ENCODE measurements at places on chromosomes 5 and 9. TPM values are rescaled to one million over a fixed set of nuclear protein-coding genes. Genes with fewer than 3 reads are reported as not detected.

TMEM167A gene
- total RNA-seq: 42.4 TPM

IFNA21 gene
- not detected for total RNA-seq

DNA sequence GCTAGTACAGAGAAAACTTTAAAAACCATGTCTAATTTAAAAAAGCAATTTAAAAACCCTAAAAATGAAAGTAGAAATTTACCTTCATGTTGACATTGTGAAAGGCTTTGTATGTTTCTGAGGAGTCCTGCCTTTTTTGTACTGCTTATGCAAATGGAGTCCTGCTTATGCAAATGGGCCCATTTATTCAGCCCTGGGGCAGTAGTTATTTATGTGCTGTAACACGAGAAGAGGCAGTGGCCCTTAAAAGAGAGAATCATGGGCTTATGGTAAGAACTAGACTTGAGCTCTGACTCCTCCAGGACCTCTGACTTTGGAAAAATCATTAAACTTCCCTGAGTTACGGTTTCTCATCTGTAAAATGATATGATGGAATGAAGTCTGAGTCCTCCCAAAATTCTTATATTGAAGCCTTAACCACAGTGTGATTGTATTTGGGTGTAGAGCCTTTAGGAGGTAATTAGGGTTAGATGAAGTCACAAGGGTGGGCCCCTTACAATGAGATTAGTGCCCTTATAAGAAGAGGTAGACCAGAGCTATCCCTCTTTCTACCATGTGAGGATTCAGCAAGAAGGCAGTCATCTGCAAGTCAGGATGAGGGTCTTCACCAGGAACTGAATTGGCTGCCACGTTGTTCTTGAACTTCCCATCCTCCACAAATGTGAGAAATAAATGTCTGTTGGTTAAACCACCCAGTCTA is 447.8 kb upstream of the CD180 start:
- DNase-seq: no peak
- H3K36me3 ChIP-seq: no peaks in the 10 kb centered on the region
- H3K4me3 ChIP-seq: no peak overlapping the region

DNA sequence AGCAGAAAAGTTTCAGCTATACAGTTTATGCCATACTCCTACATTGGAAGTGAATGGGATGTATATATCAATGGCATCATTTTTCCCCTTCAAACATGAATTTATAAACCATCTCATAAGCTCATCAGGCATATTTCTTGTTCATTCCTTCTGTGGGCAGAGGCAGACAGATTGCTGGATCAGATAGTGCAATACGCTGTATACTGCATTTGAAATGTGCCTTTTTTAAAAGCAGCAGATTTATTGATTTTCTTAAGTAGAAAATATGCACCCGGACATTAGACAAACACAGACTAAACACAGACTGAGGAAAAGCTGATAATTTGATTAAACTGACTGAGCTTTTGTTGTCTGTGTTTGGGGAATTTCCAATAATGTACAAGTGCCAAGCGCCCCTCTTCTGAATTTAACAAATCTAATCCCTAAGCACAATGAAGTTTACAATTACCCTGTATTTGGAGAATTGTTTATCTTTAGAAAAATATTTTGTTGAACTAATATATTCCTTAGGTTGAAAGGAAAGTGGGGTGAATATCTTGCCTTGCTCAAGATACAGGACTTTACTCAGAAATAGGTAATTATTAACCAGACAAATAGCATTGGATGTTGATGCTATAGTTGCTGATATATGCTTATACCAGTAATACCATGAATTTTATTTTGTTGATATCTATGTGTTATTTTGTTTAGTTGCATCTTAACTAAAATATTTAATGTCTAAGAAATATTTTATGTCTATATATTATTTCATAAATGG is 566.6 kb upstream of the MEF2C start:
- H3K27ac ChIP-seq: no peak overlapping the region
- H3K4me1 ChIP-seq: no peaks in the 10 kb centered on the region
- no peak for DNase-seq
- H3K36me3 ChIP-seq: no peaks in the 10 kb centered on the region

DNA sequence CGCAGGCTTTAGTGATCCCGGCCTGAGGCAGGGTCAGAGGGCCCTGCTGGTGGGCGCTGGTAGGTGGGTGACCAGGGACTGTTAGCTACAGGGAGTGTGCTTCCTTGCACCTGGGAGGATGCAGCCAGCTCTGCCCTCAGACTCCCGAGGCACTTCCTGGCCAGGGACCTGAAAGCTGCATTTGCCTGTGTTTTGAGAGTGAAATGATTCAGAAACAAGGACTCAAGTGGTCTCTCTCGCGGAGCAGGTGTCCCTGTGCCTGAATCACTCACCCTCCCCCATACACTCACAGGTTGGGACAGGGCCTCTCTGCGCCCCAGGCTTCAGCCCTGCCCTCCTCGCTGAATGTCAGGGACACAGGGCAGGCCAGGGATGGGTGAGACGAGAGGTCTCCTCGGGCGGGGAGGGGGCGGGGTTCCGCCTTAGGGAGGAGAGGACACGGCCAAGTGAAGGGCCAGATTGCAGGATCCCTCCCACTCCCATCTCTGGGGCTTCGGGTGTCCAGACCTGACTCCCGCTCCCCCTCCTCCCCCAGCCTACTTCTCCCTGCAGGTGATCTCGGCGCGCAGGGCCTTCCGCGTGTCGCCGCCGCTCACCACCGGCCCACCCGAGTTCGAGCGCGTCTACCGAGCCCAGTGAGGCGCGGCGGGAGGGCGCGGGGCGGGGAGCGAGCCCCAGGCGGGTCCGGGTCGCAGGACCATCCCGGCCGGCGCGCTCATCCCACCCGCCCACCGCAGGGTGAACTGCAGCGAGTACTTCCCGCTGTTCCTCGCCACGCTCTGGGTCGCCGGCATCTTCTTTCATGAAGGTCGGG is 1.5 kb downstream of the LTC4S start:
- no peaks in the 10 kb centered on the region for H3K27me3 ChIP-seq
- H3K4me3 ChIP-seq: peak overlapping the region; percentile 71
- DNase-seq: no peak
- peak overlapping the region; percentile 94 for H3K27ac ChIP-seq
- peaks cover 17% of the 10 kb centered on the region for H3K4me1 ChIP-seq
- peaks cover 10% of the 10 kb centered on the region for H3K36me3 ChIP-seq

- no peak overlapping the region for H3K27ac ChIP-seq
- H3K4me3 ChIP-seq: no peak overlapping the region
- no peaks in the 10 kb centered on the region for H3K27me3 ChIP-seq
- DNase-seq: no peak
- no peaks in the 10 kb centered on the region for H3K4me1 ChIP-seq
Measured at GRCh38 chr5:112289465-112289864, 129.6 kb downstream of the EPB41L4A start.

CCNG1 gene
- 221 TPM for total RNA-seq

DNA sequence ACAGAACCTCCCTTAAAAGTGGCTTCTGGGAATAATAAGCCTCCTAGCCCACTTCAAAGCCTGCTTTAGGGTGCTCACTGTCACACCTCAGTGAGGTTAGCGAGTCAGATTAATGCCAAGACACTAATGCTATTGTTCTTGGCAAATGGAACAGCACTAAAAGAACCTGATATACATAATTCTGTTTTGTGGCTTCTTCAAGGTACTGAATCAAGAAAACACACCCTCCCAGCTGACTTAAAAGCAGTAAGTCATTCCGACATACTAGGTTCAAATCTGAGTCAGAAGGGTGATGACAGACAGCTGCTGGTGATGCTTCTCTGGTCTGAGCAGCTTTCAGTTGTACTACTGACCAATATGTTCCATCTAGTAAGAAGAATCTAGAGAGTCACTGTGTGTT is 121.6 kb downstream of the OXCT1 start:
- no peak overlapping the region for H3K4me3 ChIP-seq
- H3K27ac ChIP-seq: no peak overlapping the region
- DNase-seq: no peak
- H3K4me1 ChIP-seq: no peaks in the 10 kb centered on the region
- H3K36me3 ChIP-seq: no peaks in the 10 kb centered on the region

FGF1 gene
- 20.3 TPM for total RNA-seq

DNA sequence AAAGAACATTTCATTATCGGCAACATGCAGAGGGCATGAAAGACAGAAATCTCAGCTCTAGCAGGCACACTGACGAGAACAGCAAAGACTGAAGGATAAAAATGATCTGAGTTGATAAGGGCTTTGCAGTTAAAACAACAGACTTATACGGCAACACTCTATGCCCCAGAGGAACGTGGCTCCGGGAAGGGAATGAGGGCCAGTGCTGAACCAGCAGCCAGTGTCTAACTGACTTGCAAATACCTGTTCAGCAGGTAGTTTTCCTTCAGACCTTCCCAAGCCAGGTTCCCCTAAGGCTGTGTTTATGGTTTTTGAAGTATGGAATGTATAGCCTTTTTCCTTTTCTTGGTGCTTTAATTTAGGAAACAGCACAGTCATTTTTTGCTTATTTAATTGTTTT is 121.3 kb upstream of the CDH18 start:
- no peaks in the 10 kb centered on the region for H3K27me3 ChIP-seq
- H3K4me1 ChIP-seq: no peaks in the 10 kb centered on the region
- H3K27ac ChIP-seq: no peak overlapping the region
- DNase-seq: peak; percentile 53

GRCh38 chr9:14941501-14942405 is 31.5 kb upstream of the FREM1 start:
- no peak overlapping the region for H3K27ac ChIP-seq
- DNase-seq: no peak
- H3K27me3 ChIP-seq: no peaks in the 10 kb centered on the region
- no peaks in the 10 kb centered on the region for H3K4me1 ChIP-seq
- no peak overlapping the region for H3K4me3 ChIP-seq

GRCh38 chr9:87963770-87964169 is 10.6 kb downstream of the CDK20 start:
- H3K27me3 ChIP-seq: no peaks in the 10 kb centered on the region
- H3K36me3 ChIP-seq: peaks cover 8% of the 10 kb centered on the region
- no peak for DNase-seq

- H3K4me3 ChIP-seq: no peak overlapping the region
- no peaks in the 10 kb centered on the region for H3K4me1 ChIP-seq
- H3K27me3 ChIP-seq: no peaks in the 10 kb centered on the region
- DNase-seq: no peak
Measured at GRCh38 chr5:34517249-34517648, 138.9 kb upstream of the RAI14 start.

IL5 gene
- total RNA-seq: not detected

GRCh38 chr5:113336975-113337374 is 97.8 kb downstream of the TSSK1B start:
- H3K4me3 ChIP-seq: no peak overlapping the region
- H3K4me1 ChIP-seq: no peaks in the 10 kb centered on the region
- DNase-seq: no peak
- no peaks in the 10 kb centered on the region for H3K36me3 ChIP-seq

DNA sequence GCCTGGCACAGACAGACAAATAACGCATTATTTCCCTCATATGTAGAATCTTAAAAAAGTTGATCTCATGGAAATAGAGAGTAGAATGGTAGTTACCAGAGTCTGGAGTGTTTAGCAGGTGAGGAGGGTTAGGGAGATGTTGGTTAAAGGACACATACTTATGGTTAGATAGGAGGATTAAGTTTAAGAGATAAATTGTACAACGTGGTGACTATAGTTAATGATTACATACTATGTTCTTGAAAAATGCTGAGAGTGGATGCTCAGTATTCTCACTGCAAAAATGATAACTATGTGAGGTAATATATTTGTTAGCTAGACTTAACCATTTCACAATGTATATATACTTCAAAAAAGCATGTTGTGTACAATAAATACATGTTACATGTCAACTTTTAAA is 38.0 kb downstream of the CERT1 start:
- no peaks in the 10 kb centered on the region for H3K4me1 ChIP-seq
- no peak overlapping the region for H3K27ac ChIP-seq
- H3K36me3 ChIP-seq: no peaks in the 10 kb centered on the region
- no peaks in the 10 kb centered on the region for H3K27me3 ChIP-seq
- H3K4me3 ChIP-seq: no peak overlapping the region

- no peak overlapping the region for H3K27ac ChIP-seq
- H3K4me1 ChIP-seq: no peaks in the 10 kb centered on the region
- H3K27me3 ChIP-seq: no peaks in the 10 kb centered on the region
- no peak for DNase-seq
- H3K4me3 ChIP-seq: no peak overlapping the region
Measured at GRCh38 chr9:72441848-72442607, 77.0 kb upstream of the ZFAND5 start.

DNA sequence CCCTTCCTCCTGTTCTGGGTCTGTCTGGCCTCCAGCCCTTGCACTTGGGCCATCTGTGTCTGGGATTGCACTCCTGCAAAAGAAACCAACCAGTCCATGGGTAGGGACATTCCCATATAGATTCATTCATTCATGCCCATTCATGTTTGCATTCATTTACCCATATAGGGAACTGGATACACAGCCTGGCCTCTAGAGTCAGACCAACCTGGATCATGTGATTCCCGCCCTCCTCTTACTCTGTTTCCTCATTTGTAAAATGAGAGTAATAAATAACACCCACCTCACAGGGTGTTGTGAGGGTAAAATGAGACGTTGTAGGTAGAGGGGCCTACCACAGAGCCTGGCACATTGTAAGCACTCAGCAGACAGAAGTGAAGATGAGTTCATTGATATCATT is 8.5 kb downstream of the PCDH12 start:
- H3K36me3 ChIP-seq: no peaks in the 10 kb centered on the region
- H3K27ac ChIP-seq: no peak overlapping the region

DNA sequence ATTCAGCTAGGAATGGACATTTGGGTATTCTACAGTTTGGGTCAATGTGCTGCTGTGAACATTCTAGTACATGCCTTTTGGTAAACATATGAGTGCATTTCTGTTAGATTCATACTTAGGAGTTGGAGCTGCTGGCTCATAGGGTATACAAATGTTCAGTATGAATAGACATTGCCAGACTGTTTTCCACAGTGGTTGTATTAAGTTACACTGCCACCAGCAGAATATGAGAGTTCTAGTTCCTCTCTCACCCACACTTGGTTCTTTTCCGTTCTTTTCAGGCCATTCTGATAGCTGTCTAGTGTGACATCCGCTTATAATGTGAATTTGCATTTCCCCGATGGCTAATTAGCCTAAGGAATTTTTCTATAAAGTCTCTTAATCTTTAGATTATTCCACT is 25.0 kb downstream of the STOM start:
- no peak overlapping the region for H3K4me3 ChIP-seq
- no peak overlapping the region for H3K27ac ChIP-seq
- peaks cover 9% of the 10 kb centered on the region for H3K36me3 ChIP-seq

INSL4 gene
- total RNA-seq: not detected

DOCK2 gene
- 43.8 TPM for total RNA-seq
